ENCODE measurements at places on chromosomes 7 and 10.
A peak's percentile ranks its signal among the peaks of the same experiment; 100 is the strongest.

DNA sequence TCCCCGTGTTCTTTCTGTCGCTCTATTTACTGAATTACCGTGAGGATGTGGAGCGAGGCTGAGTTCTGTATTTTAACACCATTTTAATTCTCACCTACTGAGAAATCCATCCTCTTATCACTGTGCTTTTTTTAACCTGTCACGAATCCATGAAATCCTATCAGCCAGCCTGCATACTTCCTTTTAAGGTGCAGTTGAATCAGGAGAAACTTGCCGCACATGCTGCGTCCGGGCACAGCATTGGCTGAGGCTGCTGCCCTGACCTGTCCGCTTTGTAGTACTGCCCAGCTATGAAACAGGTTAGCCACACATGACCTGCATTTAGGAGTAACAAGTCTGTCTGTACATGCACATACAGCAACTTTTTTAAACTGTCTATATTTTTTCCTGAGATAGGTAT, 82.5 kb downstream of the EGFR start:
- no peak for DNase-seq

- DNase-seq = no peak
Measured at GRCh38 chr7:4133491-4134044, 548.5 kb upstream of the FOXK1 start.

DNA sequence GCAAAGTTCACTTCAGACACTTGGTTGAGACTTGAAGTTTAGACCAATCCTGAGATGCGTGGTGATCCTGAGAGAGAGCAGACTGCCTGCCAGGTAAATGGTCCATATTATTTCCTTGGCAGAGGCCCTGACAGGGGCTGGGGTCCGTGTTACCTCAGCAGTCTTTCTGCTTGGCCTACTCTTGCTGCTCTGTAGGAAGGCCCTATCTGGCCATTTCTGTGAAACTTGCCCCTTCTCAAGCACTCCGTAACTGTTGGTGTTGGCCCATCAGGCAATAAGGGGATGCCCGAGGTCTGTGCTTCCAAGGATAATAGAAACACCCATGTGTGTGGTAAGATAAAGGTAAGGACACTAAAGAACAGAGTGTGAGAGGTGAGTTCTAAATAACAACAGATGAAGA, 20.0 kb downstream of the LOXL4 start:
- DNase-seq = no peak

DNA sequence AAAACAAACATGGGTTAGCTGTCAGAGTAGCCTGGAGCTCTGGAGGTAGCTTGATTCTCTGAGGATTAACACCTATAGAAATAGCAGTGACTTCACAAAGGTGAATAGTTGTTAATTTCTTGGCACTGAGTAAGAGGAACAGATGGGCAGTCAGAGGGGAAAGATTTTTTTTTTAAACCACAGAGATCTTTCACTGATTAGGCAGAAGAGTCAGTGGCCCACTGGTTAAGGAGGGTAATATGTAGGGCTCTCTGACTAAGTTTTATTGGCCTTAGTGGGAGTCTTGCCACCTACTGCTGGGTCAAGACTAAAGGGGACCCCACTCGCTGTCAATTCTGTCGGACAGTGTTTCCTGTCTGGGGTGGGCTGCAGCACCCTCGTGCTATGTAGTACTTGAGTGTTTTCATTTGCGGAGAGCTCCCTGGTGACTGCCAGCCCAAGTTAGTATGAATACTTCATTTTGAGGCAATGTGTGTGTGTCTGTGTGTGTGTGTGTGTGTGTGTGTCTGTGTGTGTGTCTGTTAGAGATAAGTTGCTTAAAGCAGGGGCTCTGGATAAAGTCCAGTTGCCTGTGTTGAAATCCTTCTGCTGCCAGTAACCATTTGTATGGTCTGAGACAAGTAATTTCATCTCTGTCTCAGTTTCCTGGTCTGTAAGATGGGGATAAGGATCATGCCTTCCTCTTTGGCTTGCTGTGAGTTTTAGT, 145.2 kb downstream of the ARID5B start:
- no peak for DNase-seq

- DNase-seq = no peak
Measured at GRCh38 chr7:47544416-47544815, 37.5 kb downstream of the TNS3 start.

DNA sequence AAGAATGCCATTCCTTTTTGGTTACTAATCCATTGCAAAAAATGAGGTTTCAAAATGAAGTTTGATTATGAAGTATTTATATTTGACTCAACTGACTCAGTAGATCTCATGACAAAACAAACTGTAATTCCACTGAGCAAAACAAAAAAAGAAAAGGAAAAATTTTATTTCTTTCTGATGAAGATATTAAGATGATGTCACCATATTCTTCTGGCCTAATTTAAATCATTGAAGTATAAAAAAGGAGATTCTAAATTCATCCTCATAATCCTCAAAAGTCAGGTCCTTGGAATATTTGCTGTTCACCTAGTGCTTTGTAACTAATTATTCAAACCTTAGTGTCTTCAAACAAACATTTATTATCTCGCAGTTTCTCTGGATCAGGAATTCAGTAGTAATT, 1183.7 kb downstream of the CNTNAP2 start:
- DNase-seq = no peak

- DNase-seq = no peak
Measured at GRCh38 chr10:72904806-72905205, 11.3 kb downstream of the OIT3 start.

DNA sequence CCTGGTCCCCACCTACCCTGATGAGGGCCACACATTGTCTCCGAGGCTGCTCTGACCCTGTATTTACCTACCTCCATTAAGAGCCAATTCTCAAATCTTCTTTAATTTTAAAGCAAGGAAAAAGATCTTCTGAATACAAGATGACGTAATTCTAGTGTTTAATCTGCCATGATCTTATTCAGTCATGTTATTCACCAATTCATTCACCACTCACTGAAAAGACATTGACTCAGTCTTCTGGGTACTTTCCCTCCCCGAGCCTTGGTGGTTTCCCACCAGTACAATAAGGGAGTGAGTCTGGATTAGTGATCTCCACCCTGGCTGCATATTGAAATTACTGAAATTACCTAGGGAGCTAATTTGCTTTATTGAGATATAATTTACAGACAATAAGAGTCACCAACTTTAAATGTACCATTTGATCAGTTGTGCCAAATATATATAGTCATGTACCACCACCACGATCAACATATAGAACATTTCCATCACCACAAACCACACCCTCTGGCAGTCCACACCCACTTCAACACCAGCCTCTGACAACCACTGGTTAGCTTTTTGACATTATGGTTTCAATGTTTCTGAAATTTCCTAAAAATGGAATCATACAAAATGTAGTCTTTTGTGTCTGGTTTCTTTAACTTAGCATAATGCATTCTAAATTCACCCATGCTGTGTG, 117.5 kb upstream of the UNC5B start:
- DNase-seq = no peak

DNA sequence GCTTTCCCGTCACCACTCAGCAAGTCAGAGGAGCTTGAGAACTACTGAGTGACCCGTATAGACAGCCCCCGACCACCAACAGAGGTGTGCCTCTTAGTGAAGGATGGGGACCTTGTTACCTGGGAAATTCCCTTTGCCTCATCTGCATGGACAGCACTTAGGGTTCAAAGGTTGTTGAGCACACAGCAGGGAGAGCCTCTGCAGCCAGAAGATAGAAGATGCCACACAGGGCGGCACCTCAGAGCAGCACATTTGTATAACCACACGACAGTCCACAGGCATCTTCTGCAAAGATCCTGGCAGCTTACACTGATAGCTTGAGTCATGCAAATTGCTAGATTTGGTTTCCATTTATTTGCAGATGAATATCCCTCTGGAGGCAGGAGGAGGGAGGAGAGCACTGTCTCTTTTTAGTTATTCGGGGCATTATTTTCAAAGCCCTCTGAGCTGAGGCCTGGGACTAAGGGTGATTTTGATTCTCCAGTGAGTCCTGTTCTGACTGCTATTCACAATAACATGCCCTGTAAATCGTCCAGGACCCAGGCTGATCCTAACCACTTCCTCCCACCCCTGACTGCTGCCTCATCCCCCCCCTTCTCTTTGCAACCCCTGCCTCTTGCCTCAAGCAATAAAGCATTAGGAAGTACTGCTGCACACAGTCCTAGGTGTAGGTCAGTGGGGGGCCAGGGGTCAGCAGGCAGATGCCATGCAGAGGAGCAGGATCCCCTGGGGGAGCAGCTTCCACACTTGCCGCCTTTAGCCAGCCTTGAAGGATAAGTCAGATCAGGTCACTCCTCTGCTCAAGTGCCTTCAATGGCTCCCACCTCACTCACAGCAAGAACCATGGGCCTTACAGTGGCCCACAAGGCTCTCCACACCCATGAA, 24.6 kb upstream of the INMT start:
- peak; percentile 46 for DNase-seq

DNA sequence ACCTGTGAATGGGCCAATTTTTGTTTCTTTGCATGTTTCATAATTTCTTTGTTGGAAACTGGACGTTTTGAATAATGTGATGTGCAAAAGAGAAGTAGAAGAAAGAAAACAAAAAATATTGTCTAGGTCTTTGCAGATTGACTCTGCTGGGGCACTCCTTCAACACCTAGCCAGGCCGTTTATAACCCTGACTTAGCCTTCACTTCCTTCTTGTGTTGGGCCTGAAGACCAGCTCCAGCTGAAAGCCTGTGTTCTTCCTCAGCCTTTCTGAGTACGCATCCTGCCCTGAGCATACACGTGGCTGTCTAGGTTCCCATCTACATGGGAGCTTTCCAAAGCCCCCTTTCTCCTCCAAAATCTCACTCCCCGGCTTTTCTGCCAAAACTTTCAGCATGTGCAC, 41.9 kb downstream of the LMTK2 start:
- DNase-seq = no peak

DNA sequence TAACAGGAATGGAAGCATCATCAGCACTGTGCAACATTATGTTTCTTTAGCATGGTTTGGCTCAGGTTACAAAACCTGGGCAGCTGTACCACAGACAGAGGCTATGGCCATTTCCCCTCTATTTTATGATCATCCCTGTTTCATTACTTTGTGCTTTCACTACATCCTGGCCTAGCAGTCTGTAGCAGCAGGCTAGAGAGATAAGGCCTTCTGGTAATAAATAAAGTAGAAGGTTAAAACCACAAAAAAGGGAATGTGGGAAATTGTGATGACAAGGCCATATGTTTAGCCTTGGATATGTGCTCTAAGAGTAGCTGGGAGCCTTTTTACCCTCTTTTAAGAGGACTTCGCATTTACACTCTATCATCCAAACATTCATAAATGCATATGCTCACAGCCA, 266.2 kb upstream of the PHF14 start:
- DNase-seq = no peak

DNA sequence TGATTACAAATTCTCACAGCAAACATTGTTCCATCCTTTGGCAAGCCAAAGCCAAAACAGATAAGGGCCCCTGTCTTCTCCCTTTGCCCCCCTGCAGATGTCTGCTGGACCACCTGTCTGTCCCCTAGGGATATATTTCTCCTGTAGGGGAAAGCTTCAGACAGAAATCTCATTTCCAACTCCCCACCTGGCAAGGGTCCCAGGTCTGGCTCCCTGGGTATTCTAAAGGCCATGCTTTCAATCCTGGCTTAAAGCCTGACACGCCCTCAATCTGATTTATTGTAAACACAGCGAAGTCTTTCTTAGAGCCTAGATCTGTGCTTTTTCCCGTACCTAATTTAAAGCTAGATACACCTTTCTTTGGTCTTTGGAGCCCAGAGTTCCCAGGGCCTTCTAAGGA, 66.1 kb downstream of the KCNMA1 start:
- no peak for DNase-seq

- DNase-seq = no peak
Measured at GRCh38 chr10:26323219-26323618, 106.6 kb downstream of the GAD2 start.

DNA sequence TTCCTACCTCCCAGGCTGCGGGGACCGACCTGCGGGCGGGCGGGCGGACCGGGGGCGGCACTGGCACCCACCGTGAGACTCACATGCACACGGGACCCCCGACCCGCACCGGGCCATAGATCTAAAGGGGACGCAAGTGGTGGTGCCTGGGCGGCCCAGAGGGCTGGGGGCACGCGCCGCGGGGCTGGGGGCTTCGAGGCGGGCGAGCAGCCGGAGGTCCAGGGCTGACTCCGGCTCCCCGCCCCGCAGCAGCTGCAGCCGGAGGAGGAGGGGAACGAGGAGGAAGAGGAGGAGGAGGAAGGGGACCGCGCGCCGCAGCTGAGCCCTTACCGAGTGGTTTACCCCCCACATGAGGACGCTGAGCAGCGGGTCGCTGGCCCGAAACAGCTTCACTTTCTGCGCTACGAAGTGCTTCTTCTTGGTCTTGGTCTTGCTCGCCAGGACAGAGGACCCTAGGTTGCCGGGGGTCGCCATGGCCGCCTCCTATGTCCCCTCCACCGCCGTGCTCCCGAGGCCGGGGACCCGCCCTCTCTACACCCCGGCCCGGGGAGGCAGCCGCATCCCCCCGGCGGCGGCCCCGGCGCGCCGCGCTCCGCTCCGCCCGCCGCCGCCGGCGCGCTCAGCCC, 412 bp downstream of the PIP4K2A start:
- DNase-seq = no peak

DNA sequence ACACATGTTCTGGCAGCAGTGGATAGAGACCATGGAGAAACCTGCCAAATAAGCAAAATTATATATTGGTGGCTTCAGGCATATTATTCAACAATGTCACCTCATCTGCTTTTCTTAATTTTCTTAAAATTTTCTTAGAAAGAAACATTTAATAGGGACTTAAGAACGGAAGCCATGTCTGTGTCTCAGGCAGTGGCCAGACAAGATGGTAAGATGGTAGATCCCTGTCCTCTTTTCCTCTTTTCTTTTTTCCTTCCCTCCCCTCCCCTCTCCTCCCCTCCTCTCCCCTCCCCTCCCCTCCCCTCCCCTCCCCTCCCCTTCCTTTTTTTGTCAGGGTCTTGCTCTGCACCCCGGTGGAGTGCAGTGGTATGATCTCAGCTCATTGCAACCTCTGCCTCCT, 24.2 kb upstream of the ICA1 start:
- no peak for DNase-seq

DNA sequence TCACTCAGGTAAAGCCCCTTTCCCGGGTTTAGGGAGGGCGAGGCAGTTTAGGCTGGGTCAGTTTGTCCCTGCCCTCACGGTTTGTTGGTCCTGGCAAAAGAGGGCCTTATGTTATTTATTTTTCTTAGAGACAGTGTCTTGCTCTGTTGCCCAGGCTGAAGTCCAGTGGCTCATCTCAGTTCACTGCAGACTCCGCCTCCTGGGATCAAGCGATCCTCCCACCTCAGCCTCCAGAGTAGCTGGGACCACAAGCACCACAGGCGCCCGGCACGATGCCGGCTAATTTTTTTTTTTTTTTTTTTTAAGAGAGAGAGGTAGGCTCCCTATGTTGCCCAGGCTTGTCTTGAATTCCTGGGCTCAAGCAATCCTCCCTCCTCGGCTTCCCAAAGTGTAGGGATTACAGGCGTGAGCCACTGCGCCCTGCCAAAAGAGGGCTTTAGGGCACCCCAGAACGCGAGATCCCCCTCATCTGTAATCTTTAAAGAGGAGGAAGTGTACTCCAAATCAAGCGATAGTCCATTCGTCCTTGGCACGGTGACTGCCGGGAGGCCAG, 626 bp upstream of the BMS1 start:
- no peak for DNase-seq
